CD4-positive, alpha-beta memory T cell (primary cell): ENCODE measurements at places on chromosomes 7 and 10.
A peak's percentile ranks its signal among the peaks of the same experiment; 100 is the strongest.

- DNase-seq, result no peak
Observed at GRCh38 chr10:43843321-43844101, 194.8 kb upstream of the ZNF32 start.

DNA sequence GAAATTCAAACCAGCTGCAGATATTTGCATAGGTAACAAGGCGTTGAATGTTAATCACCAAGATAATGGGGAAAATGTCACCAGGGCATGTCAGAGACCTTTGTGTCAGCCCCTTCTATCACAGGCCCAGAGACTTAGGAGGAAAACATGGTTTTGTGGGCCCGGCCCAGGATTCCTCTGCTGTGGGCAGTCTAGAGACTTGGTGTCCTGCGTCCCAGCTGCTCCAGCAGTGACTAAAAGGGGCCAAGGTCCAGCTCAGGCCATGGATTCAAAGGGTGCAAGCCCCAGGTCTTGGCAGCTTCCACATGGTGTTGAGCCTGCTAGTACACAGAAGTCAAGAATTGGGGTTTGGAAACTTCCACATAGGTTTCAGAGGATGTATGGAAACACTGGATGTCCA is 147.5 kb upstream of the ZWINT start:
- DNase-seq, result no peak

- no peak for DNase-seq
Observed at GRCh38 chr7:28698840-28699239, 259.3 kb downstream of the TRIL start.

GRCh38 chr7:4745971-4746919 is 29.2 kb upstream of the AP5Z1 start:
- peak; percentile 28 for DNase-seq

DNA sequence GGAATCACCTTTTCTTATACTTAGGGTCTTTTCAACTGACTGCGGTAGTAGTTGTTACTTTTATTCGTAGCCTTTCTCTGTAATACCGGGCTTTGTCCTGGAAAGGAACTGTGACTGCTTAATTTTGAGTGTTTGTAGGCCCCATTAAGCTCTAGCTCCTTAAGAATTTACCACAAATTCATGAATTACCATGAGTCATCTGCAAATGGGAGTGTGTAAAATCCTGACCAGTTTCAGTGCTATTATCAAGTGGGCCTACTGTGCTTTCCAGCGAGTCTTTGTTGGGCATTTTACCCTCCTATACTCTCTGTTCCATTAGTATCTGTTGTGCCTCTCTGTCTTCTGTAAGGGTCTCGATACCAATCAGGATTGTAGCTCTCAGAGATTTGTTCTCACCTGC is 49.7 kb downstream of the ZMYND11 start:
- no peak for DNase-seq

- no peak for DNase-seq
Observed at GRCh38 chr10:12081879-12082557, 13.3 kb downstream of the DHTKD1 start.

DNA sequence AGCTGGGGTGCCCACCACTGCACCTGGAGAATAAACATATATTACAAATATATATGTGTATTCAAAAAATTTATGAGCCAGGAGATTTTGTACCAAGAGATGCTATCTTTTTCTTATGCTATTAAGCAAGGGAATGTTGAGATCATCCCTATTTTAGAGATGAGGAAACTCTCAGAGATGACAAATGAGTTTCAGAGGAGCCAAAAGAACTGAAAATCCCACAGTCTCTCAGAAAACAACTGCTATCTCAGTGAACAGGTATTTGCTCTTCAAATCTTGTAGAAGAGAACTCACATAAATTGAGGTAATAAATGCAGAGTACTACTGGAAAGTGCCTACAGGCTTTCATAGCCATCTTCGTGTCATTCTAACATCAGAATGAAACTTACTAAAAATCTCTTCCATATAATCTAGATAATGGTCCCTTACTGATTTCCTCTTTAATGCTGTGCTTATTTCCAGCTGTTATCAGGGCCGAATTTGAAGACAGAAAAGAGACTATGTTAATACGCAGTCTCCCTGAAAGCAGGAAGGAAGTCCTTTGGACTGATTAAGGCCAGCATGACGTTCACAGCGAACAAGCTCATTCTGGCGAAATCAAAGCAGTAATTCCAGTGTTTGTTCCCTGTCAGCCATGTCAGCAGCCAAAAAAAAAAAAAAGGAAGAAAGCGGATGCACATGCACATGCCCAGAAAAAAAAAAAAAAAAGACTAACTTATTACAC is 29.4 kb upstream of the ANAPC16 start:
- DNase-seq, result no peak

DNA sequence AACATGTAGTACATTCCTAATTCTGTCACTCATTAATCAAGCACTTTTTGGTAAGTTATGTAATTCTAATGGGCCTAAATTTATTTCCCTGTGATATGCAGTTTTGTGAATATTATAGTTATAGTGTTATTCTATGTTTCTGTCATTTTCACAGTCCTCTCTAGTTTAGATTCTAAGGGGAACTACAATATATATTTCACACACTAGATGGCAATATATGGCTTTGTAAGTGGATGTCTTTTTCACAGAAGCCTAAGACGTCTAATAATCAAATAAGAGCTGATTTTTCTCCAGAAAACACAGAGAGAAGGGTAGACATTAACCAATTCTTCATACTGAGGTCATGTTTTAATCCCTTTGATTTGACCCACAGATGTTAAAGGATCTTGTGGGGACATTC is 18.0 kb downstream of the RNLS start:
- no peak for DNase-seq

- no peak for DNase-seq
Observed at GRCh38 chr7:20038676-20039075, 178.5 kb downstream of the MACC1 start.

DNA sequence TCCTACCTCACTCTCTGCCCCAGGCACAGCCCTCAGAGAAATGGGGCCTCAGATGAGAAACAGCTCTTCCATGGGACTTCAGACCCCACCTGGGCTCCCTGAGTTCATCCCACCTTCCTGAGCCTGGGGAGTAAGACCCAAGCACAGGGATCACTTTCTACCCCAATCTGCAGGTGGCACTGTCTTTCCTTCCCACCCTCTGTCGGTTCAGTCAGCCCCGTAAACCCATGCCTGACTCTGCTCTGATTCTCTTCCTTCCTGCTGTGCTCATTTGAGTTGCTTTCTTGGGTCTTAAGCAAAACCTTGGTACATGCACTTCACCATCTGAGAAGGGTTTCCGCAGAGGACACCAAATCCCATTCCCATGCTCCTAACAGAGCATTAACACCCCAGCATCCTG is 306.4 kb upstream of the CDC14C start:
- no peak for DNase-seq

DNA sequence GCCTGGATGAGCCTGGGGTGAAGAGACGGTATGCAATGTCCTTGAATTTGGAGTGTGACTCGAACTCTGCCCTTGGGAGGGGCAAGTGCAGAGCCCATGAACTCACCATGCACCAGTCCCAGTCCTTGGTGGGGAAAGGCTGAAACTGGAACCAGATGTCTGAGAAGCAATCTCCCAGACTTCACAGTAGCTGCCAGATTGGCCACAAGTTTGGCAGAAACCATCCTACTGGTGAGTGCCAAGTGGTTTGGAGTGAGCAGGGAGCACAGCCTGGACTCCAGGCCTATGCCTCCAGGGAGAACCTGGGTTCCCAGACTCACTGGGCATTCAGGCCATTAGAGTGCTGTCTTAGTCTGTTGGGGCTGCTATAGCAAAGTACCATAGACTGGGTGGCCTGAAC is 99.6 kb upstream of the LYZL1 start:
- no peak for DNase-seq

DNA sequence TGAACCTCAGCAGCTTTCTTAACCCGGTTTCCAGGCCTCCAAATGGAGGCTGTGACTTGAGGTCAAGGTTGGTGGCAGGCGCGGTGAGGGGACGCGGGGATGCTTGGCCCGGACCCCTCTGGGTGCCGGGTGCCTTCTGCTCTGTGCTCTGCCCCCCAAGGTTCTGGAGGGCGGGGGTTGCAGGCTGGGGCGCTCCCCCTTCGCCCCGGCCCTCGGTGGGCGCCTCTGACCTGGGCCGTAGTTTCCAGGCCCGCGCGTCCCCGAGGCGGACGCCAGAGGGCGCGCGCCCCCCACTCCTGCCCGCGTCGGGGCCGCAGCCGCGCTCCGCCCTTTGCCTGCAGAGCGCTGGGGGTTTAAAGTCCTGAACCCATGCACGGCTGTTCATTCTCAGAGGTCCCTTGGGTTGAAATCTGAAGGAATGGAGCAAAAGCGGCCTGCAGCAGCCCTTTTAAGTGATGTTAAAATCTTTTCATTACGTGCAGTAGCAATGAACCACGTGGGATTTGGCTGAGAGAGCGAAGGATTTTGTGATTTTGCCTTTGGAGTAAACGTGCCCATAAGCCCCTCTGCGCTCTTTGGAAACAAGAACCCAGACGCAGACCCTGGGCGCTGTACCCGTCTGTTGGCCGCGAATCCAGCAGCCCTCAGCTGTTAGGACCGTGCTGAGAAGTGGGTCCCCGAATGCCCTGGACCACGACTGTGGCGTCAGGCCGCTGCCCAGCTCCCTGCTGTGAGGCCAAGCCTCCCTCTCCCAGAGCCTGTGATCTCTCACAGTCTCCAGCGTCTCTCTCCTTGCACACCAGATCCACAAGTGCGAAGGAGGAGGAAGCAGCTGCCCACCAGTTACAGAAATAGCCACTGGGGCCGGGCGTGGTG is 135.0 kb downstream of the ACTR3B start:
- DNase-seq, result no peak

DNA sequence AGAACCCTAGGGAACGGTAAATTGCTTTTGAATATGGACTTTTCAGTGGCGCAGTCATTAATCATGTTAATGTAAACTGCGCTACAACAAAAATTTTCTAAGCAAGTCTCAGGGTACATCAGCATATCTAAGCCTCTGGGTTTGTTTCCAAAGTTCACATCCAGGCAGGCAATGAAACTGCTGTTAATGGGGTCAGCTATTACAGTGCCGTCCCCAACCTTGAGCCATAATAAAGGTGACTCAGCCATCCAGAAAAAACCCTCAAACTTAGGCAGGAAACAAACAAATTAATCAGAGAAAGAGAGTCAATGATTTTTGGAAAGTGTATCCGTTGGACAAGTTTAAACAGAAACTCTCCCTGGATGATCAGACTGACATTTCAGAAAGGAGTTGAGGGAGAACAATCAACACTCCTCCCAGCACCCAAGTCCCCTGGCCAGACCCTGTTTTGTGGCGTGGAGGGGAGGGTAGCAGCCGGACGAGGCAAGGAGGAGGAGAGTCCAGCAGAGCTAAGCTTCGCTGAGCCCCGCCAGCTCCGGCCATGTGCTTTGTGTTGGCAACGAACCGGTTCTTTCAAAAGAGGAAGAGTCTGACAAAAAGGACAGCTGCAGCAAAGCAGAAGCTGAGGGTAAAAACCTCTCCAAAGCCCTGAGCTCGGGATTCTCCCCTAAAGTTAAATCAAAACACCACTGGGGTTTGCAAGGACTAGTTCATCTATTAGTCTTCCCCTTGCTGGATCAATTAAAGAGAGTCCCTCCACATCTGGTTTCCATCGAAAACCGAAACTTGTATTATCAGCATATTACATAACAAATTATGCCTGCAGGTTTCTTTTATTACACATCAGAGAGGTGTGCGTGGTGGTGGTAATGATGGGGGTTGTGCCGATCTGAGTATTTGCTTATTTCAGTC is 3.6 kb downstream of the FAM53B start:
- DNase-seq, result peak; percentile 75
